A549 treated with RU486 at 1 μM for 4 hours (cell line): ENCODE measurements at places on chromosomes 6 and 20. TPM values are rescaled to one million over a fixed set of nuclear protein-coding genes. Genes with fewer than 3 reads are reported as not detected.

MEP1A gene
- total RNA-seq = not detected in 5 replicates

DAAM2 gene
- total RNA-seq = not detected in 5 replicates

CCN6 gene
- total RNA-seq = not detected in 5 replicates

SRMS gene
- total RNA-seq = not detected in 5 replicates

PDYN gene
- 0.06 TPM in 1 of 5 replicates, not detected in the others for total RNA-seq

MYLK2 gene
- total RNA-seq = 0.37 to 0.86 TPM (median 0.46 TPM) in 5 replicates

CST5 gene
- total RNA-seq = not detected in 5 replicates
